ENCODE measurements at places on chromosomes 3 and 15. TPM values are rescaled to one million over a fixed set of nuclear protein-coding genes. Genes with fewer than 3 reads are reported as not detected.

Gene TMC3
- not detected for total RNA-seq

Gene GOLGA8N
- total RNA-seq, result 44.6 TPM

Gene RLBP1
- total RNA-seq, result not detected

Gene GOLGA6L7
- total RNA-seq, result not detected

Gene ALAS1
- total RNA-seq, result 50.1 TPM

Gene NSUN3
- total RNA-seq, result 16.4 TPM

Measured in activated naive CD8-positive, alpha-beta T cell treated with anti-CD3 and anti-CD28 coated beads, Interleukin-2, amount 10 ng/mL, durations not matched to agents 7 days and 5 days (primary cell).